Adipocyte (in vitro differentiated cells): ENCODE measurements at places on chromosomes 6 and 20.

GRCh38 chr20:38569747-38570525, 11.1 kb upstream of the ADIG start:
- no peak for DNase-seq

DNA sequence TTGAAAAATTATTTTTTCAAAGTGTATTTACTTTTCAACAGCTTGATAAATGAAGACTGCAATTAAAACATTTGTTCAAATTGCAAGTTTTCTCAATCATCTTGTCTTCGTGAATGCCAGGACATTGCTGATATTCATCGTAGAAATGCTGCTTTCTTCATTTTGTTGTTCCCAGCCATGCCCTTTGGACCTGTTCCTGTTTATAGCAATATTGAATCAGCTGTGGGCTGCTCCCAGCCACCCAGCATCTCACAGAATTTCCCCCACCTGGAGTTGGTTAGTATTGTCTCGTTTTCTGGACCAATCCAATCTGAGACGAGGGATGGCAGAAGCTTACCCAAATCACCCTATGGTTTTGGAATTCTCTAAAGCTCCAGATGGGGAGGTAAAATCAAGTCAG, 40.8 kb downstream of the SLC22A2 start:
- no peak for DNase-seq

GRCh38 chr6:105270511-105270910, 90.7 kb upstream of the POPDC3 start:
- peak; percentile 23 for DNase-seq

DNA sequence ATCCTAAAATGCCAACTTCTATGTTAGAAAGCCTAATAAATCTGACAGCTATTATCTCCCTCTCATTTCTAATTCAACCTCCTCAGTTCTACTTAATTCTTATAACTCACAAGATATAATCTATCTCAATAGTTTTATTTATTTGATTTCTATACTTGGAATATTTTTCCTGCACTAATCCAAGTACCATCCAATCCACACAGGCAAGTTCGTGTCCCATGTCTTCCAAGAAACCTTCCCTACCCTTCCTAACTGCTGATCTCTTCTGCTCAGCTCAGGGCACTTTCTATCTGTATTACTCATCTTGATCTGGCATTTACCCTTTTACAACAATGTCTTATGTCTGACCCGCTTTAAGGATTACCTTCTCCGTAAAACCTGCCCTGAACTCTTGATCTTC, 18.2 kb downstream of the NCOA5 start:
- DNase-seq, result no peak

- peak; percentile 34 for DNase-seq
Observed at GRCh38 chr6:73515204-73515655, 5.6 kb downstream of the EEF1A1 start.

GRCh38 chr6:137044366-137045221, at the start of gene IL20RA:
Gene IL20RA (minus strand): TSS chr6:137044965. CDS start chr6:137044728, 237 bp downstream.
- peak; percentile 51 for DNase-seq

- DNase-seq, result no peak
Observed at GRCh38 chr6:166004471-166004870, 163.2 kb downstream of the TBXT start.

DNA sequence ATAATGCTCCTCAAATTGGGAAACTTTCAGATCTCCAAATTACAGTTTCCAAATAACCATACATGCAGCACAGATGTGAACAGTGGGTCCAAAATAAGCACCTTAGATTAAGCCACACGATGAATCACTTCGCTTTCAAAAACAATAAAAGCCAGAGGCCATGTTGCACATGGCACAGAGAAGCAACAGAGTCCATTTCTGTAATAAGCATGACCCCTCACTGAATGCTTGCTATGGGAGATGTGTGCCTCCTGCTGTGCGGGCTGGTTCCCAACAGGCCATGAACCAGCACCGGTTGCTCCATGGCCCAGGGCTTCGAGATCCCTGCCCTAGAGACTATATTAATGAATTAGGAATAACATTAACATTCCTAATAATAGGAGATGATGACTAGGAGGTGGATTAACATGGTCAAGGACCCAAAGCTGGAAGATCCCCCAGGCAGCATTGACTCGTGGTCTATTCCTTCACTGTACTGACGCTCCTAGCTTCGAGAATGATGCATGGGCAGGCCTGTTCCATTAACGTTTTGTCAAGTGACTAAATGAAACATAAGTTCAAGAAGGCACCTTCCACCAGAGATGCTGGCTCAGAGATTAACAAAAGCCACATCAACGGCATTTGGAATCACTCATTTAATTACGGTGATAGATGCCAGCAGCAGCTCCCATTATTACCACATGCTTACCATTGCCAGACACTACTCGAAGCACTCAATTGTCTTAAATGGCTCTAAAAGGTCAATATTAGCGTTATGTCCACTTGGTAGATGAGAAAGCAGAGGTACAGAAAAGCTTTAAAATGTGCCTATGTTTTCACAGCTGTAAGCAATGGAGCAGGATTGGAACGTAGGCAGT, 470.6 kb upstream of the AGPAT4 start:
- DNase-seq, result peak; percentile 2

GRCh38 chr6:135270676-135271536, 89.8 kb downstream of the MYB start:
- no peak for DNase-seq

- no peak for DNase-seq
Observed at GRCh38 chr6:158158123-158158522, 9.9 kb downstream of the SERAC1 start.

- DNase-seq, result peak; percentile 73
Observed at GRCh38 chr6:117555882-117556498, 46.3 kb downstream of the GOPC start.

GRCh38 chr20:5504061-5504739, 187.4 kb upstream of the PROKR2 start:
- DNase-seq, result peak; percentile 64

DNA sequence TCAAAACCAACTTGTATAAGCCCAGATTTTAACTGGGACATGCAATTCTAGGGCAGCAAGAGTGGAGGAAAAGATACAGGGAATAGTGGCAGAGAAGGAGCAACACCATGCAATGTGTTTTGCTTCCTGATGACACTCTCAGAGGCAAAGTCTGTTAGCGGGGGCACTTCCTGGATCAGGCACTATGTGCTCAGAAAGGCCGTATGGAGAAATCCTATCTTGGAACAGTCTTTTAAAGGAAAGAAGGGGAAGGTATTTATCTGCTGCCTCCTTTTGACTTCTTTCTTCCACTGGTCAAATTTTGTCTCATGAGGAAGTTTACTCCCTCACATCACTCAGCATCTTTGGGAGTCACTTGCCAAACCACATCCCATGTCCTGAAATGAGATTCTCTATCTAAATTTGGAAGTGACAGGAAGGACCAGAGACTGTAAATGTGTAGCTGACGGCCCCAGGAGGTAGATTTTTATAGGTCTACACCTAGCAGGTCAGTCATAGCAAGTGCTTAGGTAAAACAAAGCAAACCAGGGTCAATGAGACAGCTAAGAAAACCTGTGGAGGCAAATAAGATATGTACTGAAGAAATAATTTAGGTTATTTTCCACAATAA, 91.7 kb upstream of the ELOVL5 start:
- DNase-seq, result no peak

- DNase-seq, result no peak
Observed at GRCh38 chr6:71209626-71210025, 79.0 kb upstream of the OGFRL1 start.
